ENCODE measurements at places on chromosomes 12 and 14.

DNA sequence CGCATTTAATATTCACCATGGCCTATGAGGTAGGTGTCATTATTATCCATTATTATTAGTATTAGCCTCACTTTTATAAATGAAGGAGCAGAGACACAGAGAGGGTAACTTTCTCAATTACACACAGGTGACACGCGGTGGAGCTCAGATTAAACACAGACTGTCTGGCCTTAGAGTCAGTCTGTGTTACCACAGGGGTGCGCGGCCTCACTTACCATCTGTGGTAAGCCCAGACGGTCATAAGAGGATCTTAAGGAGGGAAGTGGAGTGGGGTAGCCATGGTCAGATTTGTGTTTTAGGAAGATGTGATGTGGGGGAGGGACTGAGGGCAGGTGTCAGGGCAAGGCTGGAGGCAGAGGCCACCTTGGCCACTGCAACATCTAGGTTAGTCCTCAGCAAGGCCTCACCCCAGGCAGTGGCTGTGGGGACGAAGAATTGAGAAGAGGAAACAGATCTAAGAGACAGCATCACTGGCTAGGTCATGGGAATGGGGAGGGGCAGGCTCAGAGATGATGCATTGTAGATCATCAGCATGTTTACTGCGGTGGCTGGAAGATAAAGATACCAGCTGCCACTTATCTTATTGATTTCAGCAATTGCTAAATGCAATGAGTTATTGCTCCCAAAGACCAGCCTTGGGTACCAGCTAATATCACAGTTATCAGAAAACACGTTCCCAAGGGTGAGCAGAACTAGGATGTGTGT is 67.1 kb downstream of the SERPINA3 start:
- DNase-seq, result no peak

GRCh38 chr14:55605793-55606192 is 25.8 kb downstream of the KTN1 start:
- no peak for DNase-seq

GRCh38 chr14:35999294-35999693 is 173.2 kb downstream of the BRMS1L start:
- no peak for DNase-seq

- DNase-seq, result no peak
These were observed 58.7 kb upstream of the GZMB start for GRCh38 chr14:24692382-24693352.
